A172 (cell line): ENCODE measurements at places on chromosomes 5 and 9. TPM values are rescaled to one million over a fixed set of nuclear protein-coding genes. Genes with fewer than 3 reads are reported as not detected.

DNA sequence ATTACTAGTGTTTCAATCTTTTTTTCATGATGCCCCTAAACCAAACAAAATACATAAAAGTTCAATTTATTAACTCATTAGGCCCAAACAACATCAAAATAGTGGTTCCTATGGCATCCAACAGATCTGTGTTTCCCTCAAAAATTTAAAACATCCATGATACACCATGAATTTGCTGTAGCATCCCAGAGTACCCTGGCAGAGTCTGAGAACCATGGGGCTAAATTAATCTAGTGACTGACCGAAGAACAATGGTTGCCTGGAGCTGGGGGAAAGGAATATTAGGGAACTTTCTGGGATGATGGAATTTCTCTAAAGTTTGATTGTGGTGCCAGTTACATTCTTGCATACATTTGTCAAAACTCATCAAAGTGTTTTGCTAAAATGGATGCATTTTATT, 79.5 kb upstream of the TRIO start:
- no peak for DNase-seq

- no peak for DNase-seq
Measured at GRCh38 chr5:155886311-155887031, 440.5 kb upstream of the SGCD start.

- no peak for DNase-seq
Measured at GRCh38 chr5:150489360-150490295, 18.3 kb upstream of the NDST1 start.

DNA sequence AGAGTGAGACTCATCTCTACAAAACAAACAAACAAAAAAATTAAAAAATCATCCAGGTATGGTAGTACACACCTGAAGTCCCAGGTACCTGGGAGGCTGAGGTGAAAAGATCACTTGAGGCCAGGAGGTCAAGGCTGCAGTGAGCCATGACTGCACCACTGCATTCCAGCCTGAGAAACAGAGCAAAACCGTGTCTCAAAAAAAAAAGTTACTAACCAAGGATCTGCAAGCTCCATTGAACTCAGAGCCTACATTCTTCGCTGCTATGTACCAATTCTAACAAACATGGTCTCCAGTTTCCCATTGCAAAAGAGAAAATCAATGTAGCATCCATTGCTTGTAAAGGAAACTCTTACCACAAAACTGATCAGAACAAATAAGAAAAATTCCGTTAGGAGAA, 33.5 kb downstream of the MTMR12 start:
- DNase-seq: no peak

- no peak for DNase-seq
Measured at GRCh38 chr5:125528881-125529280, 782.4 kb upstream of the ZNF608 start.

- DNase-seq: no peak
Measured at GRCh38 chr5:2217219-2217618, 334.5 kb upstream of the IRX4 start.

GRCh38 chr5:40027400-40027799, 602.6 kb upstream of the DAB2 start:
- DNase-seq: no peak

- DNase-seq: no peak
Measured at GRCh38 chr9:85630676-85631075, 111.1 kb downstream of the AGTPBP1 start.

DNA sequence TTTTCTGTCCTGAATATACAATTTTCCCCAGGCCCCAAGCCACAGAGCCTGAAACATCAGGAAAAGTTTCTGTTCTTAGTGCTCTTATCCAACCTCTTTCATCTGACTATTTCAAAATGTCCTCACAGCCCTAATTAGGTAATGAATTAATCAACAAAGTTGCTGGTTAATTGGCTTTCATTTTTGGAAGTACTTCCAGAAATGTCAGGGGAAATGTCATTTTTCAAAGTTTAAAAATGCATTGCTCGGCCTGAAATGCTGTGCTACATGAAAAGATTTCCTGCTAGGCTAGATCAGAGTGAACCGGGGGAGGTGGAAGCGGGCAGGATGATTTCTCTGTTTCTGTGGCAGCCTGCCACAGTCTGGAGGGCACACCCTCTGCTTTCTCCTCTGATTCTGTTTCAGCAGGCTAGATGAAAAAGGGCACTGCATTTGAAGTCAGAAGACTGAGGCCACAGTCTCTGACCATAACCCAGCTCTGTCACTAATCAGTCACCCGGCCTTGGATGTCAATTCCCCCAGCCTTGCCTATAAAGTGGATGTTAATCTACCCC, 55.9 kb upstream of the BARX1 start:
- DNase-seq: peak; percentile 63

GRCh38 chr5:175124251-175124813, 319.6 kb downstream of the DRD1 start:
- no peak for DNase-seq

DNA sequence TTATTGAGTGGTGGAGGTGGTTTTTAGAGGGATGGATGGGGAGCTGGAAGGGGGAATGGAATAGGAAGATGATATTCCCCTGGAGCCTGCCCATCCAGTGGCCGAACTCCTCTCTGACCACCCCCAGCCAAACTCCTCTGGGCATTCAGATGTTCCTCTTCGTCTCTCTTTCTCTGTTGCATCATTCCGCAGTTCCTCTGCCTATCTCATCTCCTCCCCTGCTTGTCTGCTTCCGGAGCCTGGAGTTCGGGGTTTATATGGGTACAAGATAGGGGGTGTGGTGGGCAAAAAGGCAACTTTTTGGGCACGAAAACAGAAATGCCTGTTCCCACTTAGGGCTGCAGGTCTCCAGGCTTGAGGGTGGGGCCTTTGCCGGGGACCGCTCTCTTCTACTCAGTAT, 12.2 kb upstream of the CDK5RAP2 start:
- no peak for DNase-seq

Gene CCDC107
- 5.7 and 12.6 TPM in 2 replicates for total RNA-seq

Gene SLC24A2
- total RNA-seq: not detected in 2 replicates

Gene PCDHB14
- 17.6 and 18.2 TPM in 2 replicates for total RNA-seq

Gene RNF183
- total RNA-seq: not detected in 2 replicates

Gene DAB2
- 38.5 and 46.1 TPM in 2 replicates for total RNA-seq

Gene MCTP1
- 14.2 and 15.7 TPM in 2 replicates for total RNA-seq

Gene SIMC1
- 11.8 and 13.2 TPM in 2 replicates for total RNA-seq
